ENCODE measurements at places on chromosomes 11 and 22. TPM values are rescaled to one million over a fixed set of nuclear protein-coding genes. Genes with fewer than 3 reads are reported as not detected.

The KRTAP5-10 gene
- polyA plus RNA-seq, result not detected

The PDHX gene
- 26.3 TPM for polyA plus RNA-seq

The ELP4 gene
- 14.4 TPM for polyA plus RNA-seq

The CD248 gene
- polyA plus RNA-seq, result 3.0 TPM

The SYT13 gene
- polyA plus RNA-seq, result 2.4 TPM

The TEAD1 gene
- polyA plus RNA-seq, result 4.2 TPM

The LRRC56 gene
- polyA plus RNA-seq, result 5.8 TPM

The NXPE1 gene
- polyA plus RNA-seq, result 18.0 TPM

All from sigmoid colon (tissue), 7 donors.